Osteoblast (primary cell): ENCODE measurements at places on chromosomes 6 and 20.

- H3K27me3 ChIP-seq = no peaks in the 10 kb centered on the region
- H3K27ac ChIP-seq = no peak overlapping the region
- peak; percentile 78 for DNase-seq
- no peak overlapping the region for H3K4me3 ChIP-seq
Measured at GRCh38 chr6:53361549-53362031, 12.8 kb upstream of the ELOVL5 start.

GRCh38 chr6:156883497-156884252 is 106.5 kb downstream of the ARID1B start:
- H3K4me3 ChIP-seq = no peak overlapping the region
- H3K36me3 ChIP-seq = no peaks in the 10 kb centered on the region
- no peaks in the 10 kb centered on the region for H3K27me3 ChIP-seq
- H3K27ac ChIP-seq = no peak overlapping the region
- H3K4me1 ChIP-seq = peaks cover 4% of the 10 kb centered on the region

DNA sequence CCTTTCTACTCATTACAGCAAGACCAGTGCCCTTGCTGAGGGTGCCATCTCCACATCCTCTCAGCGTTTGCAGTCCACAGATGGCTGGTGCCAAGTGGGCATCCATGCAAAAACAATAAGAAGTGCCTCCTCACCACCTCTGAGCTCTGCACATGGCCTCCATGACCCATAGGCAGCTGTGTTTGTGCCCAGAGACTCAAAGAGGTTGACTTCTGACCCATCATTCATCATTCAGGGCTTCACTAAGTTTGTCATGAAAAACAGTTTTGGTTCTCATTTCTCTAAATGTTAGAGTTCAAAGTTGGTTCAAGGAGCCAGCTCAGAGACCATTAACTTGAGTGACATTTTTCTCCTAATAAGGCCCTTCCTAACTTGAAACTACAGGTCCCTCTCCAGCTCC is 512.6 kb upstream of the MAP3K7 start:
- no peak overlapping the region for H3K27ac ChIP-seq
- H3K4me3 ChIP-seq = no peak overlapping the region
- H3K4me1 ChIP-seq = no peaks in the 10 kb centered on the region
- no peak for DNase-seq
- H3K36me3 ChIP-seq = no peaks in the 10 kb centered on the region

DNA sequence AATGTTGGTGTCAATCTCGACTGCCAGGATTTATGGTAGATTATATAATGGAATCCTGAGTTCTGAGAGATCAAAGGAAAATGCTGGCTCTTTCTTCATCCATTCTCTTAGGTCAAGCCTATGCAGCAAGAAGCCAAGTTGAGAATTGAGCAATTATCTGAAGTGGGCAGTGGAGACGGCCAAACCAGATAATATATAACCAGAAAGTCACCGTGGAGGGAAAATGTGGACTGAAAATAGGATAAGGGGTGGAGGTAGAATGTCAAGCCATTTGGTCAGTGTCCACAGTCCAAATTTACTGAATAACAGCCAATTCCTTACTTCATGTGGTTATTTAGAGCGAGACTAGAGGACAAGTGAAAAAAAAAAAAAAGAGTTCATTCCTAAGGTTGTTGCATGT is 107.8 kb upstream of the ESR1 start:
- no peaks in the 10 kb centered on the region for H3K36me3 ChIP-seq
- no peak overlapping the region for H3K27ac ChIP-seq
- no peaks in the 10 kb centered on the region for H3K27me3 ChIP-seq

- H3K4me1 ChIP-seq = peaks cover under 1% of the 10 kb centered on the region
- DNase-seq = peak; percentile 14
- H3K4me3 ChIP-seq = no peak overlapping the region
- no peaks in the 10 kb centered on the region for H3K27me3 ChIP-seq
- H3K27ac ChIP-seq = no peak overlapping the region
Measured at GRCh38 chr6:87653074-87653962, 48.7 kb downstream of the AKIRIN2 start.

- no peaks in the 10 kb centered on the region for H3K27me3 ChIP-seq
- H3K36me3 ChIP-seq = peaks cover 3% of the 10 kb centered on the region
- H3K27ac ChIP-seq = no peak overlapping the region
- H3K4me1 ChIP-seq = peaks cover 14% of the 10 kb centered on the region
- H3K4me3 ChIP-seq = no peak overlapping the region
Measured at GRCh38 chr6:56660381-56660730, 17.7 kb upstream of the DST start.

- peak overlapping the region; percentile 38 for H3K4me3 ChIP-seq
- H3K4me1 ChIP-seq = peaks cover 25% of the 10 kb centered on the region
- DNase-seq = peak; percentile 17
- peak overlapping the region; percentile 96 for H3K27ac ChIP-seq
- no peaks in the 10 kb centered on the region for H3K27me3 ChIP-seq
- H3K36me3 ChIP-seq = peaks cover 4% of the 10 kb centered on the region
Measured at GRCh38 chr6:140537834-140538705, 1163.6 kb upstream of the CITED2 start.

- no peaks in the 10 kb centered on the region for H3K27me3 ChIP-seq
- H3K4me1 ChIP-seq = peaks cover 10% of the 10 kb centered on the region
- peaks cover 10% of the 10 kb centered on the region for H3K36me3 ChIP-seq
- no peak for DNase-seq
Measured at GRCh38 chr6:15493437-15494168, 169.2 kb downstream of the DTNBP1 start.

- H3K27ac ChIP-seq = peak overlapping the region; percentile 7
- H3K36me3 ChIP-seq = no peaks in the 10 kb centered on the region
- peaks cover 17% of the 10 kb centered on the region for H3K4me1 ChIP-seq
Measured at GRCh38 chr6:156427345-156427744, 349.8 kb upstream of the ARID1B start.

DNA sequence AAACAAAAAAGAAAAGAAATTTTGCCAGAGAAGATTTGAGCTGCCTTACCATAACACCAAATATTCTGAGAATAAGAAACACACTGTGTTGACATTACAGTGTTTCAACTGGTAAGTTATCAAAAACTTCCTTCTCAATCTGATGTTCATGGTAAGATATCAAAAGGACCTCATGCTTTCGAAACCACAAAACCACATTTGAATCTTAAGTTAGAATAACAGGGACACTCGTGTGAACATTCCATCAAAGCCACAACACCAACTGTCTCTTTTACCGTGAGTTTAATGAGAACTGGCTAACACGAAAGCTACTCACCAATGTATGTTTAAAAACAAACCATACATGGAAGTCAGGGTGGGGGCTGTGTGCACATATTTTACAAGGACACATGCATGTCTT is 73.0 kb upstream of the OPRM1 start:
- no peaks in the 10 kb centered on the region for H3K4me1 ChIP-seq
- no peak for DNase-seq
- no peak overlapping the region for H3K27ac ChIP-seq
- no peak overlapping the region for H3K4me3 ChIP-seq
- no peaks in the 10 kb centered on the region for H3K27me3 ChIP-seq

GRCh38 chr20:4138056-4138455 is 122.7 kb upstream of the RNF24 start:
- H3K27me3 ChIP-seq = no peaks in the 10 kb centered on the region
- H3K27ac ChIP-seq = no peak overlapping the region
- peak; percentile 34 for DNase-seq
- no peaks in the 10 kb centered on the region for H3K36me3 ChIP-seq
- no peak overlapping the region for H3K4me3 ChIP-seq
- H3K4me1 ChIP-seq = peaks cover 15% of the 10 kb centered on the region

GRCh38 chr6:69868252-69868804 is 2.0 kb downstream of the COL19A1 start:
- DNase-seq = no peak
- no peaks in the 10 kb centered on the region for H3K36me3 ChIP-seq
- H3K4me1 ChIP-seq = peaks cover 8% of the 10 kb centered on the region
- H3K27me3 ChIP-seq = peaks cover 38% of the 10 kb centered on the region

DNA sequence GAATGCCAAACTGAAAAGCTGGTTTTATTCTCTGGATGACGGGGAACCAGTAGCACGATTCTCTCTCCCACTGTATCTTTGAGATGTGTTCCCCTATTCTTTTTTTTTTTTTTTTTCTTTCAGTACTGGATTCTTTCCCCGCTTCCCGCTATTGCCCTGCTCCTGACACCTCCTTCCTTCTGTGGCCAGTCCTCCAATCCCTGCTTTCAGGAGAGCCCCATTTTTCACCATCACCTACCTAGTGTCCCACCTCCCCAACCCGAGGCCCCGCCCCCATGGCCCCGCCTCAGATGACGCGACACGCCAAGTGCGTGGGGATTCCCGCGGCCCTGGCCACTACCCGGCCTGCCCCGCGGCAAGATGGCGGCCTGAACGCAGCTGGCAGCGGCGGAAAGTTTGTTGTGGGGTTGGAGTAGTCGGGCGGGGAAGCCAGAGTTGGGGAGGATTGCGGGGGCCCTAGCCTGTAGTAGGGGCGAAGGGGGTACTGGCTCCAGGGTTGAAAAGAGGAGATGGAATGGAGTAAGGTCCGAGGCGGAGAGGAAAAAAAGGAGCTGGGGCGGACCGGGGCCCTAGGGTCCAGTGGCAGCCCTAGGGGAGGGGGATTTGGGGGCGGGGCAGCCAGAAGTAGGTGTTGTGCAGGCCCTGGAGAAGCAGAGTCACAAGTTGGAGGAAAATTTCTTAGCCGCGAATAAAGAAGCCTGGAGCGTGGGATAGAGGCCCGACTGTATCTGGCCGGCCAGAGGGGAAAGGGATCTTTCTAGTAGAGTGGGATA is at the start of gene TJAP1:
TJAP1 (plus strand) TSS at position 336 of the 773 bp plus-strand sequence. CDS start 21,432 bp downstream, outside the sequence.
- no peaks in the 10 kb centered on the region for H3K27me3 ChIP-seq
- peak within 1 kb of the TSS; percentile 66 for H3K27ac ChIP-seq
- peak; percentile 95 for DNase-seq
- peaks cover 3% of the 10 kb centered on the region for H3K36me3 ChIP-seq

DNA sequence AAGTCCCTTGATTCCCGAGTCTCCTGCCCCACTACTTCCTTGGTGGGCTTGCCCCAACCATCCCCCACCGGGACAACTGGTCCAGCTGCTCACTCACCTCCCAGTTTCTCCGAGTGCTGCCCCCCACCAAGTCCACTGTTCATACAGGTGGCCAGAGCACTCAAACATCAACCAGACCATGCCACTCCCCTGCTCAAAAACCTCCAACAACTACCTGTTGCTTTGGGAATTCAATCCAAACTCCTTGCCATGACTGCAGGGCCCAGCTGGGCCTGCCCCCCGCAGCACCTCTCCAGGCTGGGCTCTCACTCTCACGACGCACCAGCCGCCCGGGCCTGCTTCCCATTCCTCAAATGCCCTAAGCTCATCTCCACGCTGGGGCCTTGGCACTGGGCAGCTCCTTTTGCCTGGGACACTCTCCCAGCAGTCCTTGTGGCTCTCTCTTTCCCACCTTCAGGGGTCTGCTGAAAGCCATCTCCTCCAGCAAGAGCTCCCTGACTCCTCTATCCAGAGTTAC is 97.5 kb downstream of the NFATC2 start:
- H3K27me3 ChIP-seq = no peaks in the 10 kb centered on the region
- peaks cover 22% of the 10 kb centered on the region for H3K4me1 ChIP-seq
- H3K27ac ChIP-seq = no peak overlapping the region

DNA sequence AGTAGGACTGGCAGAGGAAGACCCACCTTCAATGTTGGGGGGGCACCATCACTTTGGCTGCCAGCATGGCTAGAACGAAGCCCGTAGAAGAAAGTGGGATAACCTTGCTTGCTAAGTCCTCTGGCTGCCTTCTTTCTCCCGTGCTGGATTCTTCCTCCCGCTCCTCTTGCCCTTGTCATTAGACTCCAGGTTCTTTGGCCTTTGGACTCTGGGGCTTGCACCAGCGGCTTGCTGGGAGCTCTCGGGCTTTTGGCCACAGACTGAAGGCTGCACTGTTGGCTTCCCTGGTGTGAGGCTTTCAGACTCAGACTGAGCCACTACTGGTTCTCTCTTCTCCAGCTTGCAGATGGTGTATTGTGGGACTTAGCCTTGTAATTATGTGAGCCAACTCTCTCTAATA is 28.2 kb downstream of the GSTA2 start:
- H3K4me3 ChIP-seq = no peak overlapping the region
- H3K36me3 ChIP-seq = no peaks in the 10 kb centered on the region
- no peak overlapping the region for H3K27ac ChIP-seq
- no peaks in the 10 kb centered on the region for H3K4me1 ChIP-seq
- DNase-seq = no peak
- peaks cover 29% of the 10 kb centered on the region for H3K27me3 ChIP-seq

GRCh38 chr6:11161031-11161956 is 49.8 kb upstream of the ERVFRD-1 start:
- peak; percentile 77 for DNase-seq
- no peak overlapping the region for H3K27ac ChIP-seq
- H3K36me3 ChIP-seq = no peaks in the 10 kb centered on the region

DNA sequence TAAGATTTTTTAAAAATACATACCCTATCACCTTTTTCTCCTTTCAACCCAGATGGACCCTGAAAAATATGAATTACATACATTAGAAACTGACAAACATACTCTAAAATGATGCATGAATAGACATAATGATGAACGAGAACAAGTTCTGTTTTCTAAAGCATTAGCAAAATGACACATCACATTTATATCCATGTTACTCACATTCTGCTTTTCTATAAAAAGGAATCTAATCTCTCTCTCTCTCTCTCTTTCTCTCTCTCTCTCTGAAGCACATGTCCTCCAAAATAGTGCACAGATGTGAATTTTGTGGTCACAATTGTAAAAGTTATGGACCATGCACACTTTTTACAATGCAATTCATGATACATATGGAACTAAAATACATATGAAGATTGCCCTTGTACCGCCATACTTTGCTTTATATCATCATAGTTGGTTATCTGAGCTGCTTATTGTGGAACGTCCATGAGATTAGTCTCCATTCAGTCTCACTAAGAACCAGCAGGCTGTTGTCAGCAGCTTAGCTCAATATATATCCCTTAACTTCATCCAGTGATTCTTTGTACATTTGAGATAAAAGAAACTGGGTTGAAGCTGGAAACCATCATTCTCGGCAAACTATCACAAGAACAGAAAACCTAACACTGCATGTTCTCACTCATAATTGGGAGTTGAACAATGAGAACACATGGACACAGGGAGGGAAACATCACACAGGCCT is 114.2 kb downstream of the COL12A1 start:
- H3K4me3 ChIP-seq = no peak overlapping the region
- peak; percentile 64 for DNase-seq
- H3K27ac ChIP-seq = no peak overlapping the region
- H3K4me1 ChIP-seq = peaks cover 37% of the 10 kb centered on the region

DNA sequence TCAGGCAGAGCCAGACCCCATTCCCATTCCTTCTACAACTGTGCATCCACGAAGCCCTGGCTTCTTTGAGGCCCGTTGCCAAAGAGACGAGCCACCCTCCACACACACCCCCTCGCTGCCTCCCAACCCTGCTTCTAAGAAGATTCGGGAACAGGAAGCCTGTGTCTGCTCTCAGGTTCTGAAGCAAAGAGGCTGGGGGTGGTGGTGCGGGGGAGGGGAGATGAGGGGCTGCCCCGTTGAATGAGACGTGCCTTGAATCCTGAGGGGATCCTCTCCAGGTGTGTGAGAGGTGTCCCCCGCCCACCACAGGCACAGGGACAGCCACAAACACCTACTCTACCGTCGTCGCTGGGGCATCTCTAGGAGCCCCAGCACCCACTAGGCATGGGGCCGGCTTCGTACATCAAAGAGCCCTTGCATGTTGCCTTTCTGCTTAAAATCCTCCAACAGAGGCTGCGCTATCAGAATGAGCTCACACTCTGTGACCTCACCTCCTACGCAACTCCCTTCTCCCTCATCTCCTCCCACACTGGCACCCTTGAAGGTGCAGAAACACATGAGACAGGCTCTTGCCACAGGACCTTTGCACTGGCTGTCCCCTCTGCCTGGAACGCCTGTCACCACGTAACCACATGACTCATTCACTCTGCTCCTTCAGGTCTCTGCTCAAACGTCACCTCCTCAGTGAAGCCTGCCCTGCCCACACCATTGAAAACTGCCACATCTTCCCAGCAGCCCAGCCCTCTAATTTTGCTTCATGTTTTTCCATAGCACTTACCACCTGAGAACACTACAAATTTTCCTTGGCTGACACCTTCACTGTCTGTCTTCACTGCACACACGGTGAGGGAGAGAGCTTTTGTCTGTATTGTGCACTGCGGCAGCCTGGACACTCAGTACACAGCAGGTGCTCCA is 58.5 kb downstream of the PREX1 start:
- no peak overlapping the region for H3K27ac ChIP-seq
- peaks cover 19% of the 10 kb centered on the region for H3K4me1 ChIP-seq
- no peak overlapping the region for H3K4me3 ChIP-seq
- DNase-seq = no peak
